ENCODE measurements at places on chromosomes 6 and 20.

GRCh38 chr6:136108361-136108945, 141.7 kb downstream of the MTFR2 start:
- DNase-seq: no peak

DNA sequence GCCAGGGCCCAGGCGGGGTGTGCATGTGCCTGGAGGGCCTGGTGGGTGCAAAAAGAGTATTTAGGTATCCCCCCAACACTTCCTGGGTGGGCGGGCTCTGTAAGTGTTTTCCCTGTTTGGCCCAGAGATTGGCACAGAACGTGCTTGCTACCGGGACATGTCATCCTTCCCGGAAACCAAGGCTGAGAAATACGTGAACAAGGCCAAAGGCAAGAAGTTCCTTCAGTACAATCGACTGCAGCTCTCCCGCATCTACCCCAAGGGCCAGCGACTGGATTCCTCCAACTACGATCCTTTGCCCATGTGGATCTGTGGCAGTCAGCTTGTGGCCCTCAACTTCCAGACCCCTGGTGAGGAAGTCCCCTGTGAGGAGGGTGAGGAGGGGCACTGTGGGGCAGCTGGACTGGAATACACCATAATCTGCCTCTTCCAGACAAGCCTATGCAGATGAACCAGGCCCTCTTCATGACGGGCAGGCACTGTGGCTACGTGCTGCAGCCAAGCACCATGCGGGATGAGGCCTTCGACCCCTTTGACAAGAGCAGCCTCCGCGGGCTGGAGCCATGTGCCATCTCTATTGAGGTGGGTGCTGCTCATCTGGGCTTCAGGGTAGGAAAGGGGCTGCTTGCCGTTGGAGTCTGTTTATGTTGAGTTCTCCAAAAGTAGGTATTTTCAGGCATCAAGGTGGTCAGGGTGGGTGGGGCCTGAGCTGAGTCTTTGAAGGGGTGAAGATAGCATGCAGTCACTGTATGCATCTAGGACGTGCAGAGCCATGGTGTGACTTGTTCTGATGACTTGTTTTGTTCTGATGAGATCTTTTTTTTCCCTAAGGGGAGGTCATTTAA, 35.2 kb downstream of the PLCG1 start:
- DNase-seq: no peak

DNA sequence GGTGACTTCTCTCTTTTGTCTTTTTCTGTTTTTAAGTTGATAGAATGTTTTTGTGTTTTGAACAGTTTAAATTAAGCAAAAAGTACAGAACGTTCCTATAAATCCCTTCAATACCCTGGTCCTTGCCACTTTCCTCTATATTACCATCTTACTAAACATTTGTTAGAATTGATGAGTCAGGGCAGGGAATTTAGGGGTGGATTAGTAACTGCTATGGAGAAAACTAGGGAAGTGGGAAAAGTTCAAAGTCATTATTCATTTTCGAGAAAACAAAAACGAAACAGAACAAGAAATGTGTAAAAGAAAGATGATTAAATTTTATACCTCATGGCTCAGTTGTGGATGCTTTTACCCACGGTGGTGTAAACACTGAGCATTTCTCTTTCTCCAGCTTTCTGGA, 240.4 kb upstream of the SULF2 start:
- no peak for DNase-seq

GRCh38 chr6:125732398-125732797, 17.0 kb upstream of the HEY2 start:
- no peak for DNase-seq

- DNase-seq: no peak
Measured at GRCh38 chr20:63007646-63008488, 1.1 kb upstream of the BHLHE23 start.

- DNase-seq: no peak
Measured at GRCh38 chr6:45001663-45002062, 326.5 kb upstream of the RUNX2 start.

DNA sequence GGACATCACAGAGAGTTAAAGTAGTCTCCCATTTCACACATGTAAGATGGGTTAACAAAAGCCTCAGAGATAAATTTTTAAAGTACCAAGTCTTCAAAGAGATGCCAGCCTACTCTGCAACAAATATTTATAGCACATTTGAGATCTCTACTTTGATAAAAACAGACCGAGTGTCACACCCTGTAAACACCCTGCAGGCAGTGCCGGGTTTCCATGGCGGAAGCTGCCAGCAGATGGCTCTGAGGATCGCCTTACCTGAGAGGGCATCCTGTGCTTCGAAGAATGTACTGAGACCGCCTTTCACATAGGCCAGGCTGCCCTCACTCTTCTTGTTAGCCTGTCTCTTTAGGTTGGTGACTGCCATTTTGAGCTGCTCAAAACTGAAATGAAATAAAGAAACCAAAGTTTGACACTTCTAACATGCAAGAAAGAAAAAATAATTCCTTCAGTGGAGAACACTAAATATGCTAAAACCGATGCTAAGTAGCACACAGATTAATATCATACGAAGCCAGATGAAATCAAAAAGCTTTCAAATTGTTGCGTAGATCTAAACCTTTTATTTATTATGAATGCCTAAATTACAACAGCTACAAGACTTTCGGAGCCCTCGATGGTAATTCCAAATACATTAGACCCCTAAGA, 39.3 kb downstream of the HUS1B start:
- no peak for DNase-seq

DNA sequence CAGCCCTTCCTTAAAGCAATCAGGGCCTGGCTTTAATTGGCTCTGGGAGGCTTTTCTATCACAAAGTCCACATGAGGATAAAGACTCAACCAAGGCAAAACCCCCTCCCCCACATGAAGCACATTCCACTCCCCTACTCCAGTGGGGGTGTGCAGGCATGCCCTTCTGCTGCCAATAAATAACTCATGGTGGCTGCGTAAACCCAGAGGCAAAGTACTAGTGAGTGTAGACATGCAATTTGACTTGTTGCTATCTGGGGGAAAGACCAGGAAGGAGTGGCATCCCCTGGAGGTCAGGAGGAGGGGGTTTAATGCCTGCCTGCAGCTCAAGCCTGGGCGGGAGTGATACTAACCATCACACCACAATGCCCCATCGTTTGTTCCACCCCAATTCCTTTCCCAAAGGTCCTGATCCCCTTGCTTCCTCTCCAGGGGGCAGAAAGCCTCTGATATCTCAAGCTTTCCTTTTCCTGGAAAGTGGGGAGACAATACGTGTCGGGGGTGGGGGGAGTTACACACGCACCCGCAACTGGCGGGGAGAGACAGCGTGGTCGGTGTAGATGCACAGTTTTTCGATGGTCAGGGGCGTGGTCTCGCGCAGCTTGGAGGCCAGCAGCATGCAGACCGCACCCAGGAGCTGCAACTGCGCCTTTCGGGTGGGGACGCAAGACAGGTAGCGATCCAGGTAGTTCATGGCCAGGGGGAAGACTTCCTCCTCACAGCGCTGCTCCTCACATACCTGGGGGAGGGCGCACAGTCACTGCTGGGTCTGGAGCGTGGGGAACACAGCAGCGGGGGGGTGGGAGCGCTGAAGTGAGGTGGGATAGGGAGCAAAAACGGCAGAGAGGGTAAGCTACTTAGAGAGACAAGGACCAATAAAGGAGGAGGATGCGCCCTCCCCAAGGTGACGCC, 1.5 kb downstream of the CCND3 start:
- no peak for DNase-seq

DNA sequence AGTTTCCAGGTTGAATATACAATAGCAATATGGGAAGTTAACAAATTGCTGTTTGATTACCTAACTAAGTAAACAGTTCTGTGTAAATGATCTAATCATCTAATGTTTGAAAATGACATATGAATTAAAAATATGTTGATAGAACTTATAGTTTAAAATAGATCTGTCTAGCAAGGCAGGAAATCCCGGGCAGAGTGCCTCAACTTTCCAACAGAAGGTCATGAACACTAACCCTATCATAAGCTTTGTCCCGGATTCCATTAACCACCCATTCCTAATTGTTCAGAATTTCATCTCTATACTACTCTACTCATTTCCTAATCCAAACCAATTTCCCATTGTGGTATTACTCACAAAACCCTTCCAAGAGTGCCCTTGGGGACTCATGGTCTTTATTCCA, 10.2 kb downstream of the TAAR1 start:
- no peak for DNase-seq

GRCh38 chr6:46113370-46113769, 16.4 kb upstream of the ENPP4 start:
- DNase-seq: no peak

DNA sequence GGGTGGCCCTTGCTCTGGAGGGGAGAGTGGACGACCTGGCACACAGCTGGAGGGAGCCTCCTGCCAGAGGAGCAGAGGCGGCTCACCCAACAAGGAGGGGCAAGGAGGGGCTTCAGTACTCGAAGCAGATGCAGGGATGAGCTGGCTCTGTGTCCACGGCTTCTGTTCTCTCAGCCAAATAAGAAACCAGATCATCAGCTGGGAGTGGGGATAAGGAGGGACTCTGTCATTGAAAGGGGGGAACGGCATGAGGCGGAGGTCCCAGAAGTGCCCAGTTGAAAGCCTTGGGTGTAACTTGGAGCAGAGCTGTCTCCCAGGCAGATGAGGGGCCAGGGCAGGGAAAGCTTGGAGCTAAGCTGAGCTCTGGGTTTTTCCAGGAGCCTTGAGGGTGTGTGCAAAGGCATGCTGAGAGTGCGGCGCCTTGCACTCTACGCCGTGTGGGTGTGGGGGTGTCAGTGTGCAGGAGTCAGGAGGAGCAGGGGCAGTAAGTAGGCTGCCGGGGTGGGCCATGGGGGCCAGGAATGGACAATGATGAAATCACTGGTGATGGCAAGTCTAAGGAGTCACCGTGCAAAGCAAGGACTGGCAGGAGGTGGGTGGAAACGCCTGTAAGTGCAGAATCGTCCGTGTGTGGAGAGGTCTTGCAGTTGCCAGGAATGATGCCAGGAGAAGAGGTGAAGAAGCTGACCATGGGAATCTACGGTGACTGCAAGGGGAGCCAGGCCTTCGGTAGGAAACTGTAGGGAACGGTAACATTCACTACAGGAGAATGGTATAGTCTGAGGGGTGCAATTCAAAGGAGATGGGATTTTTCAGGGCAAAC, 85.4 kb upstream of the FOXQ1 start:
- no peak for DNase-seq

DNA sequence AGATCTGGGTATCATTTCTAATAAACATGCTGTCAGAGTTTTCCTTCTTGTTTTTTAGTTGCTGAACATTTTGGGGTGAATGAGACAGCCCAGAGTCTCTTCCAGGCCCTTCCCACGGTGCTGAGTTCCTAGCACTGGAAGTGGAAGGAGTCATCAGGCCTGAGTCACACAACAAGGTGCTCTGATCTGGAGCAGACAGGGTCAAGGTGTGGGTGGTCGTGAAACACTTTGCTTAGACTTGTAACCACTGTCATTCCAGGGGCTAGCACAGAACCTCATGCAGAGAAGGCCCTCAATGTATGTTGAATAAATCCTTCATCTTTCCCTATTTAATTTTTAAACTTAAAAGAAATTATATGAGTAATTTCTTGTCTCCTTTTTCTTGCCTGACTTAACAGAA, 60.6 kb downstream of the TXLNB start:
- no peak for DNase-seq

DNA sequence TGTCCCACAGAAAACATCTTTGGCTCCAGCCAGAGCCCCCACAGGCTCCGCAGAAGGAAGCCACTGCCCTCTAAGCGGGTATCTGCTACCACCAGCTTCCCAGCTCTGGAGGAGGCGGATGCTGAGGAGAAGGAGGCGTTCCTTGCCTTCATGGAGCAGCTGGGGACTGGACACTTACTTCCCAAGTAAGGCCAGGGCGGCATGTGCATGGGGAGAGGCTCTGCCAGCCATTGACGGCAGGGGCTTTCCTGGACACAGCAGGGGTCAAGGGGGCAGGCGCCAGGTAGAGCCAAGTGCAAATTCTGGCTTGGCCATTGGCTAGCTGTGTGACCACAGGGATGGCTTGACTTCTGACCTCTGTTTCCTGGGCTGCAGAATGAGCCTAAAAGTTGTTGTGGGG, 17.8 kb downstream of the RAB44 start:
- DNase-seq: no peak

- no peak for DNase-seq
Measured at GRCh38 chr6:170208182-170208601, 82.7 kb downstream of the DLL1 start.

DNA sequence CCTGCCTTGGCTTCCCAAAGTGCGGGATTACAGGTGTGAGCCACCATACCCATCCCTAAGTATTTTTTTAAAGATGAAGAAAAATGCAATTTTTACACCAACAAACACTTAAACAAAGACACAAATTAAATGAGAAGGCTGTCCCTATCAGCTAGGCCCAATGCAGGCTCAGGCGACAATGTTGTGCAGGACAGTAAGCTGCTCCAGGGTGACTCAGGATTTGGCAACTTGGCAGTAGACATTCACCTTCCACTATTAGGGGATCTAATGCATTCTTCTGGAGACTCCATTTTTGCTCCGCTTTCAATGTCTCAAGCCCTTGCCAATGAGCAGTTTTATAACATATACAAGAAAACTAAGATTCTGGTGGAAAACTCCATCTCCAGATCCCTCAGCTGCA, 19.7 kb downstream of the NDRG3 start:
- DNase-seq: no peak

DNA sequence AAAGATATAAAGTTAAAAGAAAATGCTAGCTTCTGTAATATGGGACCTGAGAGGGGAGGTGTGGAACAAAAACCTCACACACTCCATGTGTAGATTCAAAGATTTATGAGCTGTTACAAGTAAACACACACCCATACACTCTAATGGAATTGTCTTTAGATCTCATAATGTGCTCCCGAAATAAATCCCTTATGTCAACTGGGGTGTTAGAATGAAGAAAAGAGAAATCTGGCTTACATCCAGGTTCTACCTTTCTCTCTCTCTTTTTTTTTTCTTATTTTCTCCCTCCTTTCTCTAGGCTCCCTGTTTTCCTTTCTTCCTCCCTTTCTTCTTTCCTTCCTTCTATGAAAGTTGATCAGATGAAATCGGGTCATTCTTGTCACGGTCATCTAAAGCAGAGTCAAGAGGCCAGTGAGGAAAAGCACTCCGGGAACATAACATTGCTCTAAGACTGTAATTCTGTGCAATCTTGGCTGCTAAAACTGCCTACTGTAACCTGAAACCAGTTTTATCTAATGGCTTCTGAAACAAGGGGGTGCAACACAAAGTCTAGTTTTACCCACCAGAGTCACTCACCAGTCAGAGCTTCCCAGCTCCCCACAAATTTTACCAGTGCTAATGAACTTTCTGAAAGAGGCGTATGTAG, 68.3 kb upstream of the BTBD3 start:
- DNase-seq: no peak

- no peak for DNase-seq
Measured at GRCh38 chr6:108578595-108579327, 18.0 kb downstream of the FOXO3 start.
